ENCODE measurements at places on chromosomes 13 and 19.

DNA sequence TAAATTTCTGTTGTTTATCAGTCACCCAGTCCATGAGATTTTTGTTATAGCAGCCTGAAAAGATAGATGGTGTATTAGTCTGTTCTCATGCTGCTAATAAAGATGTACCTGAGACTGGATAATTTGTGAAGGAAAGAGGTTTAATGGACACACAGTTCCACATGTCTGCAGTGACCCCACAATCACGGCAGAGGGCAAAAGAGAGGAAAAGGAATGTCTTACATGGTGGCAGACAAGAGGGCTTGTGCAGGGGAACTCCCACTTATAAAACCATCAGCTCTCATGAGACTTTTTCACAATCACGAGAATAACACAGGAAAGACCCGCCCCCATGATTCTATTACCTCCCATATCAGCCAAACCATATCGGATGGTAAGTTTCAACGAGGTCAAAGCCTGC is 309.2 kb downstream of the LIG4 start:
- no peak for DNase-seq

- DNase-seq: no peak
Measured at GRCh38 chr13:99997702-99998214, 16.2 kb downstream of the ZIC2 start.

DNA sequence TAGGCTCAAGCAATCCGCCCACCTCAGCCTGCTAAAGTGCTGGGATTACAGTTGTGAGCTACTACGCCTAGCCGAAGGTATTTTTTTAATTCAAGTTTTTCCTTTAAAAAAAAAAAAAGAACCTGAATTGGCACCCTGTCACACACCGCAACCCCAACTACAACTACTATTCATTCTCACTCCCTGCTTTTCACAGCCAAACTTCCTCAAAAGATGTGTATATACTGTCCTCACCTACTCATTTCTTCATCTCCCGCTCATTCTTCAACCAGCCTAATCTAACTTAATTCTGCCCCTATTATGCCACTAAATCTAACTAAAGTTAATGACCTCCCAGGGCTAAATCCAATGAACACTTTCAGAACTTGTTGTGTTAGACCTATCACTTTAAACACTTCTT is 12.7 kb upstream of the WBP4 start:
- DNase-seq: no peak

GRCh38 chr13:24617256-24618010 is 62.8 kb upstream of the ATP12A start:
- DNase-seq: no peak

- no peak for DNase-seq
Measured at GRCh38 chr13:31835932-31836331, 96.6 kb downstream of the RXFP2 start.

- DNase-seq: no peak
Measured at GRCh38 chr13:102236341-102236740, 165.5 kb downstream of the FGF14 start.

DNA sequence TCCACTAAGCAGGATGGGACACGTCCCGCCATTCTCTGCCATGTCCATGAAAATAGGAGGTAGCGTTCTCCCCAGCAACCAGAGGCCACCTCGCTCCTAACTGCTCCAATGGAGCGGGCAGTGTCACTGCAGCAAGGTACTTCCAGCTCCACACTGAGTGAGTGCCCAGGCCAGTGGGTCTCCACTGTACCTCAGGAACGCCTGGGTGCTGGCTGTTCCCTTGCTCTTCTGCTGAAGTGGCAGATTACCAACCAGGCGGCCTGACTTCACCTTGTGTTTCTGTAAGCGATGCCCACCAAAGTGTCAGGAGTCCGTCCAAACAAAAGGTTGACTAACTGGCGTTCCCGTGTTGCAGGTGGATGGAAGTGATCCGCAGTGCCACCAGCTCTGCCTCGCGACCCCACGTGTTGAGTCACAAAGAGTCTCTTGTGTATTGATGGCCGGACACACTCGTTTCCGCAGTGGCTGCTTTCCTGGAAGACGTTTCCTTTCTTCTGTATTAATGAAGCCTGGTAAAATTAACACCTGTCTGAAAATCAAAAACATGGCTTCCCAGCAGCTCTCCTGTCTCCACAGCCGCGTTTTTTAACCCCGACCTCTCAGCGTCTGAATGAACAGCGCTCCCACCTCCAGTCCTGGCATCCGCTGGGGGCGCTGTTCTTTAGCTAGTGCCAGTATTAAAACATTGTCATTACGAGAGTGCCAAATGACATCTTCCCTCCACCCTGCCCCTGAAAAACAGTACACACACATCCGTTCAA is 128.8 kb downstream of the STK24 start:
- no peak for DNase-seq

- no peak for DNase-seq
Measured at GRCh38 chr19:7917267-7918061, 2.7 kb upstream of the SNAPC2 start.

DNA sequence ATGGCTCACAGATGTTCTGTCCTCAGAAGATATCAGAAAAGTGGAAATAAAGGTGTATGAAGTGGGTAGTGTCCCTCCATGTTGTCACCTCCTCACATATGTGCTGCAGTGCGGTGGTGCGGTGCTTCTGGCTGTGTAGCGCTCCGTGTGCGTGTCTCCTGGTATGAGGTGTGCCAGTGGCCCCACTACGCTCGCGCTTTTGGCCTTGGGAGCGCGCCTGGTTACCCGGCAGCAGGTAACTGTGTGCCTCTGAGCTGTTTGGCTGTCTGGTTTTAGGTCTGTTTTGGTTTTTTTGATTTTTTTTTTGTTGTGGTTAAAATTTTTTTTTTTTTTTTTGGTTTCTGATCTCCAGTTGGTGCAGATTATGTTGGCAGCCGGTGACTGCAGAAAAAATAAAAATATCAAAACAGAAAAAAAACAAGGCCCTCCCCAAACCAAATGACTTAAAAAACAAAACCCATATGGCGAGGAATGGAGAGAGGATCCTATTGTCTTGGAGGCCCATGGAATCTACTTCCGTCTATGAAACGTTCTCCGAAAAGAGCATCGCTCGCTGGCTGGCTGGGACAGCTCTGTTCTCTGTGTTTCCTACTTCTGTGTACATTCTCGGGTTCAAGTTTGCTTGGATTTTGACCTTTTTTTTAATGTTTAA is 7.9 kb downstream of the HNRNPL start:
- DNase-seq: no peak

- no peak for DNase-seq
Measured at GRCh38 chr19:46733690-46734292, 12.1 kb upstream of the FKRP start.

DNA sequence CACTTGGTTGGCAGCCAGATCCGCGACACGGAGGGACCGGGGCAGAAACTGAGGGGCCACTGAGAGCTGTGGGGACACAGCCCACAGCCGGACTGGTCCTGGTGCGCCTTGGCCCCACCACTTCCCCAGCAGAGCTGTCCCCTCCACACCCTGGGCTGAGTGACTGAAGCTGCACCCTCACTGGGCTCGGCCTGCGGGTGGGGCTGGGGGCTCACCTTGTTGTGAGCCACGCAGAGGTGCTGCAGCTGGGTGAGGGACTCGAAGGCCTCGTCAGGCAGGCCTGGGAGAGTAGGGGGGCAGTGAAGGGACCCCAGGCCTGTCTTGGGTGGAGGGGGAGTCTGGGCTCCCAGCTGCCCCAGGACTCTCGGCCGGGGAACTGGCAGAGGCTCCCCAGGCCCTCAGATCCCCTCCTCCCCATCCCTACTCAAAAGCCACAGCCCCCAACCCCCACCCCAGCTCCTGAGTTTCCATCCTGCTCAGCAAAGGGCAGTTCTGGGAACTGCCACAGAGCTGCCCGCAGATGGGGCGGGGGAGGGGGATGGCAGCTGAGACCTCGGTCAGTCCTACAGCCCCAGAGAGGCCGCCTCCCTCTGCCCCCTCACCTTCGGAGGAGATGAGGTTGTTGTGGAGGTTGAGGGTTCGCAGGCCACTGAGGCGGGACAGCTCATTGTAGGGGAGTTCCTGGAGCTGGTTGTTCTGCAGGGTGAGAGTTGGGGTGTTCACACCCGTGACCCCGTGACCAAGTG is 2.3 kb downstream of the PODNL1 start:
- DNase-seq: no peak

GRCh38 chr13:30581582-30581981 is 36.1 kb upstream of the USPL1 start:
- DNase-seq: no peak

GRCh38 chr13:34897220-34897619 is 44.9 kb upstream of the NBEA start:
- no peak for DNase-seq

DNA sequence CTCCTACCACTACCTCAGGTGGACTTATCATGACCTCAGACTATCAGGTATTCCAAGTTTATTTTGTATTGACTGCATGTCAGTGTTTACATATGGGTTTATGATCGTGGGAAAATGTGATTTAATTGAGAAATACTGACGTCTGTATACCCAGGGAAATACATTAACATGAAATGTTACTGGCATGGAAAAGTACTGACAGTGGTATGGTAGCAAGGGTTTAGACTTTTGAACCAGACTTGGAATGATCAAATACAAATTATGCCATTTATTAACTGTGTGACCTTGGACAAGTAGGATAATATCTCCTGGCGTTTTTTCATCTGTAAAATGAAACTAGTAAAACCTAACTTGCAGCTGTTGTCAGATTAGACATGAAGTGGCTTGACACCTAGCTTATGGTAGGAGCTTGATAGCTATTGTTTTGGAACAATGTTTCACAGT is 147.7 kb downstream of the CDK8 start:
- no peak for DNase-seq

DNA sequence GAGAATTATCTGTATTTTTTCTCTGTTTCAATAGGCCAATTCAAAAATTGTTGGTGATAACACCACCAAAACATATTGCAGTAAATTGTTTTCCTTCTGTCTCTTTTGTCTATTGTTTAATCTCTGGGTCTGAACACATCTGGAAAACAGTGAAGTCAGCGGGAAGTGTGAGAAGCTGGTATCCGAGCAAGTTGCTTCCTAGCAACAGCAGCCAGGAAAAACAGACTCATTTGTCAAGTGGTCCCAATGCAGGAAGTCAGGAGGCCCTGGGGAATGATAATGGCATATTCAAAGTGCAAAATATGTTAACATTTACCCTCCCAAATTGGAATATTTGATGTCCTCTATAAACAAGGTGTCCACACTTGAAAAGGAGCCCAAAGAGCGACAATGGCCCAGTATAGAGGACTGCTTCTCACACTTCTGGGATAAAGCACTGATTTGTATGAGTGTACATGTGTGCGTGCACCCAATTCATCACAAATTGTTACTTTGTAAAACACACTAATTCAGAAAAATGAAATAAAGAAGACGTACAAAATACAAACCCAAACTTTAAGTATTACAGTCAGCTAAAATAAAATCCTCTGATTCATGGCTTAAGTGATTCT is 515.0 kb downstream of the TBC1D4 start:
- DNase-seq: no peak

DNA sequence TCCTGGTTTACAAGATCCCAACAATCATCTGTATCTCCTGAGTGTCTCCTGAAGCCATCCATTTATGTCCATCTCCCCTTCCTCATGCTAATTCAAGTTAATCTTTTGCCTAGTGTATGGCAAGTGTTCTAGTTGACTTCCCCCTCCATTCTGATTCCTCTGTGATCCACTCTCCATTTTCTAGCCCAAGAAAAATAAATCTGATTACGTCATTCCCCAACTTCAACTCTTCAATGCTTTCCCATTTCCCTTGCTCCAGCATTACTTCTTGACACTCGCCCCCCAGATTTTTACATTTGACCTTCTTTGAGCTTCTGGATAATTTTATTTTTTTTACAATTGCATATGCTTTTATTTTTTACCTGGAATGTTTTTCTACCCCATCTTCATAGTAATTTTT is 640.8 kb downstream of the TBC1D4 start:
- DNase-seq: no peak
